Hematopoietic multipotent progenitor cell treated with erythropoietin and hydrocortisone succinate and interleukin-3 and kit ligand, for 15 days (in vitro differentiated cells): ENCODE measurements at places on chromosomes 6 and 20.

GRCh38 chr6:135267085-135267484 is 86.0 kb downstream of the MYB start:
- no peak for DNase-seq

- DNase-seq, result no peak
These were observed 124.1 kb upstream of the SPACA1 start for GRCh38 chr6:87923389-87924050.

DNA sequence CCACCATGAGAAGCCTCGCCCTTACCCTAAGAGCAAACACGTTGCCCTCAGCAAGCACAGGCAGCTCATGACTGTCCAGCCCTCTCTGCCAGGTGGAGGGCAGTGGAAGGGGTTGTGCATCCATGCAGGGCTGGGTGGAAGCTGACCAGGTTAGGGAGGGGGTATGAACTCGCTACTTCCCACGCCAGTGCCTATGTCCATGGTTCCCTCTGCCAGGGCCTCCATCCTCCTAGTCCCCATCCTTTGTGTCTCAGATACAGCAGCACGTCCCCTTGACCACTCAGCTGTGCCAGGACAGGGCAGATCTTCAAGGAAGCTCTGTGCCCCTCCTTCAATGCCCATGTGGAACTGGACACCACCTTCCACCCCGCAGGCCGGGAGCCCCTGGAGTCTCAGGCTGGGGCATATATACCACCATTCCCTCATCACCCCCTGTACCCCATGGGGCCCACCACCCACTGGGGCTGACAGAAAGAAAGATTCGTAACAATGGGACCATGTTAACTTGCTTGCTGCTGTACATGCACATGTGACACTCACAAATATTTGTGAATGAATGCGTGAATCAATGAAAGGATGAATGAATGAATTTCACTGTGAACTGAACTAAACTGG is 90.7 kb downstream of the ANKRD60 start:
- no peak for DNase-seq

- no peak for DNase-seq
These were observed 3.8 kb downstream of the MUC21 start for GRCh38 chr6:30987304-30987703.

GRCh38 chr20:48171071-48171470 is 385.8 kb upstream of the SULF2 start:
- no peak for DNase-seq

GRCh38 chr20:40860487-40860902 is 168.1 kb upstream of the TOP1 start:
- DNase-seq, result no peak

GRCh38 chr6:128135325-128135724 is 234.5 kb upstream of the THEMIS start:
- no peak for DNase-seq
